ENCODE measurements at places on chromosomes 13 and 19. TPM values are rescaled to one million over a fixed set of nuclear protein-coding genes. Genes with fewer than 3 reads are reported as not detected.

The KIR3DL1 gene
- total RNA-seq, result not detected

The ZNF283 gene
- total RNA-seq, result 14.7 TPM

The CLC gene
- not detected for total RNA-seq

The ZNF573 gene
- total RNA-seq, result 16.7 TPM

The ZNF121 gene
- 78.7 TPM for total RNA-seq

The LILRA6 gene
- total RNA-seq, result not detected

The LGALS14 gene
- not detected for total RNA-seq

The TGFBR3L gene
- 0.44 TPM for total RNA-seq

The ADGRE1 gene
- total RNA-seq, result not detected

The AXL gene
- total RNA-seq, result 6.8 TPM

The GPR183 gene
- not detected for total RNA-seq

The C19orf53 gene
- total RNA-seq, result 89.1 TPM

The APOC4 gene
- total RNA-seq, result not detected

The LIM2 gene
- total RNA-seq, result not detected

The ZNF284 gene
- total RNA-seq, result 4.5 TPM

The OR7A5 gene
- total RNA-seq, result not detected

Data from neural crest cell (in vitro differentiated cells).